Endothelial cell of umbilical vein (primary cell): ENCODE measurements at places on chromosomes 13 and 19. TPM values are rescaled to one million over a fixed set of nuclear protein-coding genes. Genes with fewer than 3 reads are reported as not detected.
A peak's percentile ranks its signal among the peaks of the same experiment; 100 is the strongest.

- no peak for DNase-seq
Measured at GRCh38 chr13:40143559-40143958, 488.1 kb downstream of the COG6 start.

DNA sequence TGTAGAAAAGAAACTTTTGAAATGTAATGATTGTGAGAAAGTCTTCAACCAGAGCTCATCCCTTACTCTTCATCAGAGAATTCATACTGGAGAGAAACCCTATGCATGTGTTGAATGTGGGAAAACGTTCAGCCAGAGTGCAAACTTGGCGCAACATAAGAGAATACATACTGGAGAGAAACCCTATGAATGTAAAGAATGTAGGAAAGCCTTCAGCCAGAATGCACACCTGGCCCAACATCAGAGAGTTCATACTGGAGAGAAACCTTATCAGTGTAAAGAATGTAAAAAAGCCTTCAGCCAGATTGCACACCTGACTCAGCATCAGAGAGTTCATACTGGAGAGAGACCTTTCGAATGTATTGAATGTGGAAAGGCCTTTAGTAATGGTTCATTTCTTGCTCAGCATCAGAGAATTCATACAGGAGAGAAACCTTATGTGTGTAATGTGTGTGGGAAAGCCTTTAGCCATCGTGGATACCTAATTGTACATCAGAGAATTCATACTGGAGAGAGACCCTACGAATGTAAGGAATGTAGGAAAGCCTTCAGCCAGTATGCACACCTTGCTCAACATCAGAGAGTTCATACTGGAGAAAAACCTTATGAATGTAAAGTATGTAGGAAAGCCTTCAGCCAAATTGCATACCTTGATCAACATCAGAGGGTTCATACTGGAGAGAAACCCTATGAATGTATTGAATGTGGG lies 19.3 kb downstream of the ZNF583 start:
- DNase-seq: no peak

SACS gene
- 13.6 and 14.8 TPM in 2 replicates for polyA plus RNA-seq

DNA sequence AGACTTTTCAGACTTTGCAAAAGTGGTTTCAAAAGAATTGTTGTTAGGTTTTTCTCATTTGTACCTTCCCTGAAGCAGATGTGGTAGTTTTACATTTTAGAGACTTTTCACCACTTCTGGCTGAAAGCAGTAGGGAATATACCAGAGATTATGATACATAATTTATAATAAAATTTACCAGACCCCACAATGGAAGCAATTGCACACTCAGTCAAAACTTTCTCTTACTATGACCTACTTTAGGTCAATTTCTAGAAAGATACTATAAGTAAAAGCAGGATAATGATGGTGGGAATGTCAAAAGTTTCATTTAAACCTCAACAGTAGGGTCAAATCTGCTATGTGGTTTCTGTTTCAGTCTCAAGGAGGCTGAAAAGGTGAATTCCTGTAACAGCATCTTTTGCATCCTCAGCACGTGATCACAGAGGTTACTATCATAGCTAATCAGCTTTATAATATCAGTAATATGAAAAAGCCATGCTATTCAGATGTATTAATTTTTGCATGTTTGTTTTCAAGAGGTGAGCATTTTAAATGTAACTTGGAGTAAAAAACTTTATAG lies 26.9 kb downstream of the PCCA start:
- DNase-seq: no peak

DNA sequence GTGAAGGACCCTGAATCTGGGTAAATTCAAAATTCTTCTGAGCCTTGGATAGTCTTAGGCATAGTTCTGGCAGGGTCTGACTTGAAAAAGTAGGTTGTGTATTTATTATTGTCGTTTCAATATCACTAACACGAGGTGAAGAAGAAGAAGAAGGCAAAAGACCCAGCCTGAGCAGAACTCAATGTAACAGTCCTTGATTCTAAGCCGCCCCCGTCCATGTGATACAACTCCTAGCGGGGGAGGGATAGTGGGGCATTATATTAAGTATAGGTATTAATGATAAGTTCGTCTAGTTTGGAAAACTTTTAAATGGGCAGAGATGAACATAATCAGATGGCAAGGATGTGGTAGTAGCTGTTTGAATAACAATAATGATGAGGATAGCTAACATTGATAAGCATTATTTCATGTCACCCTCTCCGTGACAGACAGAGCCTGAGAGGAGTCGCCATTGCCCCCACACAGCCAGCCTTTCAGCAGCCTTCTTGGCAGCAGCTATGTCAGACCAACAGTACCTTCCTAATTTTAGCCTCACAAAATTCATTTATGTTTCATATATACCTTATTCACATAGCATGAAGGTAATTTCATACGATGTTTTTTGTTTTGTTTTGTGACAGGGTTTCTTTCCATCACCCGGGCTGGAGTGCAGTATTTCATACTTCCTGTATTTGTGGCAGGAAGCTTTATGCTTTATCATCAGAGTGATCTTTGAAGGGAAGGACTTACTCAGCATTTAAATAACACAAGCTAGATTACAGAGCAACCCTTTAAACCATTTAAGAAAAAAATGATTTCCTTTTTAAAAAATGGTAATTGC lies 64.4 kb upstream of the NPAS1 start:
- peak; percentile 75 for DNase-seq

- no peak for DNase-seq
Measured at GRCh38 chr13:110937511-110938285, 22.8 kb upstream of the ANKRD10 start.

NLRP11 gene
- not detected in 2 replicates for polyA plus RNA-seq

PSG11 gene
- polyA plus RNA-seq: not detected in 2 replicates

DNA sequence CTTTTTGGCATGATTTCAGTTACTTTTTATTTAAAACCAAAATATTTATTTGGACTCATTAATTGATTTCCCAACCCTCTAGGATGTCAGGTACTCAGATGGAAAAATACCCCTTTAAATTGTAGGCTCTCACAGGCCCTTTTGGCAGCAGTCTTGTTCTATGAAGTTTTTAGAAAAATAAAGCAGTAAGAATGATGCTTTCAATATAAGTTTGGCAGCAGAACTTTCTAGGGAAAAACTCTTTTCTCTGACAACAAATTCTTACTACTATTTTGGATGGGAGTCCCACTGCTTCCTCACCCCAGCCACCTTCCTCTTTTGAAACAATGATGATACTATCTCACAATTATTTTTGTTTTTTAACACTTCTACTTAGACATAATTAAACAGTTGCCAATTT lies 581.6 kb upstream of the SGCG start:
- DNase-seq: no peak

DNA sequence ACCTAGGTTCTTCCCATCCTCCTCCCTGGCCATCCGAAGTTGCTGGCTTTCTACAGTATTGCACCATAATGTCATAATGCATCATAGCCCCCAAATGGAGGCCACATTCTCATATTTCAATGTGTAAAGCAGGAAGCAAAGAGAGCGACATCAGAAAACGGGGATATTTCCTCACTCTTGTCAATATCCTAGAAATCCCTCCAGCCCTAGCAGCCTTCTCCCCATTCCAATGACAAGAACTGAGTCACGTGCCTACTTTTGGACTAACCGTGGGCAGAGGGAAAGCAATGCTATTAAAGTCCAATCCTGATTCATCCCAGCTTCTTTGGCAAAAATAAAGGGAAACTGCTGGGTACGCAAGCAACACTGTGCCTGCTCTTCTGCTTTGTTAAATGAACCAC lies 4.3 kb upstream of the RAP2A start:
- DNase-seq: no peak

GRCh38 chr19:34990578-34991192 lies 9.4 kb upstream of the GRAMD1A start:
- no peak for DNase-seq

DNA sequence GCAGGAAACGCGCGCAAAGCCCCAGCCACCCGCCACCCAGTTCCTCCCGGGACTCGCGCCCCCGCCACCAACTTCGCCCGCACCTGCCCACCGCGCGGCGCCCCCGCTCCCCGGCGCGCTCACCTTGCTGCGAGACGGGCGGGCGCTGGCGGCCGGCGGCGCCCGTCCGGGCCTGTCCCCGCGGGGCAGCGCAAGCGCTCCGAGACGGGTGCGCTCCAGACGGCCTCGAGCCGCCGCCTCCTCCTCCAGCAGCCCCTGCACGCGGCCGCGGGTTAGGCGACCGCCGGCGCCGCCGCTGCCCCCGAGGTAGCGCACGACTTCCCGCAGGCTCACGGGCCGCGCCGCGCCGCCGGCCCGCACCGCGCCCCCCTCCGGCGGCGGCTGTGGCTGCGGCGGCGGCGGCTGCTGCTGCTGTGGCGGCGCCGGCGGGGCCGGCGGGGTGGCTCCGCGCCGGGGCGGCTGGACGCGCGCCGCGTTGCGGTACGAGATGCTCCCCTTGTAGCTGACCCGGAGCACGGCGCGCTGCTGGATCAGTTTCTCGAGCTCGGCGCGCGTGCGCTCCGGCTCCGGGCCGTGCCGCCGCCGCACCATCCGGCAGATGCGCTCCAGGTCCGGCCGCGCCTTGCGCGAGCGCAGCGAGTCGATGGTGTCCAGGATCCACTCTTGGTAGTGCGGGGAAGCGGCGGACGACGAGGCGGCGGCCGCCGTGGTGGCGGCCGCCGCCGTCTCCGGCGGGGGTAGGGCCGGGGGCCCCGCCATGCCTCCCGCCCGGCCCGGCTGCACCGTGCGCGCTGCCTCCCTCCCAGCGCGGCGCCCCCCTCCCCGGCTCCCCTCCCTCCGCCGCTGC lies 666 bp downstream of the SAMD1 start:
- DNase-seq: peak; percentile 28

DNA sequence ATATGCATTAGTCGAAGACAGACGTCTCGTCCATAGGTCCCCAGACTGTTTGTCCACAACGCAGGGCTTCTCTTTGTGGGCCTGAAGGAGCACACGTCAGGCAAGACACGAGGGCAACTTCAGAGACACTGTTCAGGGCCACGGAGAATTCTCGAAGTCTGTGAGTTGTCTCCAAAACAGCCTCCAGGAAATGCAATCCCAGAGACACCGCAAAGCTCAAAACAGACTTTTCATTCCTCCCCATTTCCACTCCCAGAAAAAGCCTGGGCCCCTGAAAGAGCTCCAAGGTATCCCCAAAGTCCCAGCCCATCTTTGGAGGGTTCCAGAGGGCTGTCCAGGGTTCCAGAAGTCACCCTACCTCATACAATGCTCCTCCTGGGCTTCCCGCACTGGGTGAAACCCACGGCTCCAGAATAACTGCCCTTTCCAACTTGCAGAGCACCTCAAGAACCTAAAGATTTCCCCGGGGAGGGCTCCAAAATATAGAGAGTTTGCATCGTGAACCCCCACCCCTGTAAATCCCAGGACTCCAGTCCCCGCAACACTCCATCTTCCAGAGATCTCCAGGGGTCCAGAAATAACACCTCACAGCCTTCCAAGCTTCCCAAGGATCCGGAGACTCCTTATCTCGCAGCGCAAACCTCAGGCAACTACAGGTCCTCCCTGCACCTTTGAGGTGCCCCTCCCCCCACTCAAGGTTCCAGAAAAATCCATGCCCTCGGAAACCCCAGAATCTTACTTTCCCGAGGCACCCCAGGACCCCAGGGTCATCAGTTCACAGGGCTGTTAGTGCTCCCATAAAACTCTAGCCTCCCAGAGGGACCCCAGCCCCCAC lies 687 bp upstream of the FTL start:
- DNase-seq: no peak

- DNase-seq: no peak
Measured at GRCh38 chr13:47556703-47557102, 444.4 kb downstream of the SUCLA2 start.

ZNF253 gene
- polyA plus RNA-seq: 0.64 and 0.86 TPM in 2 replicates

GRCh38 chr19:55305983-55306562 lies 19.1 kb downstream of the TMEM150B start:
- no peak for DNase-seq

RXFP2 gene
- polyA plus RNA-seq: not detected in 2 replicates

GRCh38 chr19:13962699-13963602 lies 10.6 kb downstream of the DCAF15 start:
- DNase-seq: no peak

- DNase-seq: peak; percentile 12
Measured at GRCh38 chr13:94967183-94968039, 255.1 kb upstream of the SOX21 start.

- no peak for DNase-seq
Measured at GRCh38 chr19:6999933-7000332, 21.3 kb downstream of the MBD3L2B start.

CERS4 gene
- 7.7 and 9.9 TPM in 2 replicates for polyA plus RNA-seq
